ENCODE measurements at places on chromosomes 4 and X.

DNA sequence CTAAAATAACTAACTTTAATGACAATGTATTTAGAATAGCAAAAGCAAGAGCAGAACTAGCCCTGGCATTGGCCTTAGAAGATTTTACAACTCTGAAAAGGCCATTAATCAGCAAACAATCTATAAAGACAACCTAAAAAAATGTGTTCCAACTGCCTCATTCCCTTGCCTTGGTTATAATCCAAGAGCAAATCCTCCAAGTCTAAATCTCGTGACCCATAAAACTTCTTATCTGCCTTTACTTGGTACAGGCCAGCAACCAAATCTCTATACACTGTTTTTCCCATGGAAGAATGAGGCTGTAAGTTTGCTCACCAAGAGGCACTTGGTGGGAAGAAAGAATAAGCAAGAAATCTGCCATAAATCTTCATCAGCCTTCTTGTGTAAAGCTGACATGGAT lies 175.3 kb upstream of the MID1 start:
- no peak for DNase-seq

DNA sequence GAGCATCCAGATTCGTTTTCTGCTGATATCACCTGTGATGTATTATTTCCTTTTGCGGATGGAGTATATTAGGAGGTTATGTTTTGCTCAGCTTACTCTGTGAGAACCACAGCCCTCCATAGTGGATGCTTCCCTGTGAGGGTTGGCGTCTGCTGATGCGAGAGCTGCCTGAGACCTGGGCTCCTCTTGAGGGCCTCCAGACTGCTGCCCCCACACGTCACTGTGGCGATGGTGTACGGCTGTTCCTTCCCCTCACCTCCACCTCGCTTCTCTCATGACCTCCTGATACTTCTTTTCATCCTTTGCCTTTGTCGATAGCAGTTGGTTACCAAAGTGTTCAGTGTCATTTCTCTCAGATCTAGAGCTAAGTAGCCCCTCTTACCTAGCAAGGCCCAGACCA lies 71.7 kb downstream of the TNIP2 start:
- no peak for DNase-seq

DNA sequence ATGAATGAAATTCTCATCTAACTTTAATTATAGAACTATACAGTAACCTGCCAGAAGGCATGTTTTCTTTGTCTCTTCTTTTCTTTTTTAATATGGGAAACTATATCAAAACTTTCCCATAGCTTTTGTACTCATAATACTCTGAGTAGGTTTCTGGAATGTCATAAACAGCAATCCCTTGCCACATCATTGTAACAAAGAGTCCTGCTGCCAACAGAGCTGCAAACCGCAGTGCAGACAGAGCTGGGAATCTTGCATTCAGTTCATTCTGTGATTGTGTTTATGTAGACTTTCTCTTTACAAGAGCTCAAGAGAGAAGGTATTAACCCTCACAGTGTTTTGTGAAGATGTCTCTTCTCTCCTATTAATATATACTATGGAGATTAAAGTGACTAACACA lies 304.4 kb upstream of the SLIT2 start:
- DNase-seq, result no peak

DNA sequence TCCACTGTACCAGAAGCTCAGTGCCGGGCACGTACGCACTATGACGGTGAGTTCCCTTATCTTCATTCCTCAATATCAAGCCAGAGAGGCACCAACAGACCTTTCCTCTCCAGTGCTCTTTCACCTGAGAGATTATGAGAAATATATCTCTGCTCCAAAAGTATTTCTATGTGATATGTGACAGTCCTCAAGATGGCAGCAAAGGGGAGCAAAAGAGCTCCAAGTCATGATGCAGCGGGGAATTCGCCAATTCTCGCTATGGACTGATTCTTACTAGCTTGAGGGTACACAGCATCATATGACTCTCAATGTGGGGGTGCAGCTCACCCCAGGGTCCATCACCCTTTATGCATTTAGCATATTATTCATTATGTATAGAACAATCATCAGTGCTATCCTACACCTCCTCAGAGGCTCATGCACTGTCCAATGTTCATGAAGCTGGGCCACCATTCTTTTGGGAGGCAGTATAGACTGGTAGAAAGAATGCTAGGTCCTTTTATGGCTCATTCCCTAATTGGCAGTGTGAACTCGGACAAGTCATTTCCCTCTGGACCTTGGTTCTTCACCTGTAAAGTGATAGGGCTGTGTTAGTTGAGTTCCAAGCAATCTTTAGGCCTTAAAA lies 12.8 kb upstream of the IQSEC2 start:
- DNase-seq, result no peak

- peak; percentile 26 for DNase-seq
Observed at GRCh38 chr4:80266253-80266901, at the start of gene FGF5. TSS of gene FGF5 (plus strand) at chr4:80266664. CDS start at chr4:80266825, 161 bp downstream.

DNA sequence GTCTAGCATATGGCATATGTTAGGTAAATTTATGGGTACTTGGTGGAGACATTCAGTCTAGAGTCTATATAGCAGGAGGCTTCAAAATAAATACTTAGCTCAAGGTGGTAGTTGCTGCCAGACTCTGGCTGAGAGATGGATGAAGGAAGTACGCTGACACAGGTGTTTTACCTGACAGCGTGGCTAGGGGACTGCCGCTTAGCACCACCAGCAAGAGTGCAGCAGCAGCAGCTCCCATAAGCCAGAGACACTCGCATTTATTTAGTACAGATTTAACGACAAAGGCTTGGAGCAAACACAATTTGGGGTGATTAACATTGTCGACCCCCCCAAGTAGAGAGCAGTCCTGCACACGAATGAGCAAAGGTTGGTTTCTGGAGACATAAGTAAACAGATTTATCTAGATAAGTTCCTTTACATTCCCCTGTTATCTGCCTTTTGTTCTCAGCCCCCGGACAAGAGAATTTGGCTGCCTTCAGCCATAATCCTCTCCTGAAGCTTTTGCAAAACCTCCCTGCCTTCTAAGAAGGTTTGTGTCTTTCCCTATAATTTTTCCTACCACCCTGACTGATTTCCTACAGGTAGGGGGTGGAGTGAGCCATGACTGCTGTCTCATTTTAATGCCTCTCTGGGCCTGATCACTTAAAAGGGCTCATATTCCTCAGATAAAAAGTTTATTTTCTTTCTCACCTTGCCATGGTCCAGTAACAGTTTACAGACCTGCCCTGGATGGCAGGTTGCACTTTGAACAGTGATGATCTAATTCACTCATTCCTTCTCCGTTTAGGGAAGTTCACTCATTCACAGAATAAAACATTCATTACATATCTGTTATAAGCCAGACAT lies 64.6 kb downstream of the RHOH start:
- DNase-seq, result no peak

DNA sequence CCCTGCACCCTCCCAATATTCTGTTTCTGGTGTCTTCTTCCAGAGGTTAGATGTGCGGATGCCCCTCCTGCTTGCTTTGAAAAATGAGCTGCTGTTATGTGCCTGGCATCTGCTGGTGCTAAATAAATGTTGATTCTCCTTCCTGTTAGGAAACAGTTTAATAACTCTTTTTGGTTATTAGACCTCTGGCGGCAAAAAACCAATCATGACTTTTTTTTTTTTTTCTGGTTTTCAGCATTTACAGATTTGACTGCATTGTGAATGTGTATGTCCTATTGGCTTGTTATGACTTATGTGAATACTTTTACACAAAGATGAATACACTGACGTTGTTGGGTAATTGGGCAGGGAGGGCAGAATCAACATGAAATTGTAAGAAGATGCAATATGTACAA lies 13.6 kb upstream of the TMEM156 start:
- DNase-seq, result peak; percentile 68

DNA sequence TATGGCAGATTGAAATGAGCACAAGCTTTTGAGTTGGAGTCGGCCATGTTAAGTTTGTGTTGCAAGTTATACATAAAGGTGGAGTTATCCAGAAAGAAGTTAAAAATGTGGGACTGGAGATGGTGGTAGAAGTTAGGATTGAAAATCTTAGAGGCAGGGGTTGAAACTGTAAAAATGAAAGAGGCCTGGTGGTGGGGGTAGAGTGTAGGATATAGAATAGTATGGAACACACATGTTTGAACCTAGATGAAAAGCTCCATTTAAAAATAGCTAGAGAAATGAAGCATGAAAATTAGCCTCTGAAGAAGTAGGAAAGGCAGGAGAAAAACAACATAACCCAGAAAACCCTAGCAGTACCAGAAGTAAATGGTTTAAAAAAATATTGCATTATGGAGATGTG lies 131.8 kb upstream of the ENPEP start:
- DNase-seq, result no peak

DNA sequence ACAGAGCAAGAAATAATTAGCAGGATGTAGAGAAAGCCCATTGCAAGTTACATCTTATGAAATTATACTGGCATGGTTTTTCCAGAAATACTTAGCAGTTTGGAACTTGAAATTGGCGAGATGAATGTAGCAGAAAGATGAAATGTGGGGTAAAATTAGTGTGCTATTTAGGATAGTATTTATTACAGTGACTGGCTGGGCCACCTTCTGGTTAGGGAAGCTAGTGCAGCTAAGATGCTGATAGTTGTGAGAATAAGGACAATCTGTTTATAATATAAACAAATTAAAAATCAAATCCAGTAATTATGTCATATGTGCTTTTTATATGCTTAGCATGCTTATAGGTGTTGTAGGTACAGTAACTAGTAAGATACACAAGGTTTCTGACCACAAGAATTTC lies 74.8 kb downstream of the IL15 start:
- DNase-seq, result no peak

DNA sequence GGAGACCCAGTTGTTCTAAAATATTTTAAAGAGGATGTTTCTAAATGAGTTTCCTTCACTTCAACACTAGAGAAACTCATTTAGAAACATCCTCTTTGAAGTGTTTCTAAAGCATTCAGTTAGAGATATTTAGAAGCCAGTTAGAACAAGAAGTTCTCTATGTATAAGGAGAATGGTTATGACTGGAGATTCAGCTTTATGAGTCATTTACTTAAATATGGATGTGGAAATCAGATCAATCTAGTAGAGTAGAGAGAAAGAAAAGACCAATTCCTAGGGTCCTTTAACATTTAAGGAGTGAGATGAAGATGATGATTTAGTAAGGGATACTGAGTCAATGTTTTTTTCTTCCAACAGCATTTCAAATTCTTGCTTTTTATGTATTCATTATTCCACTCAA lies 234.1 kb downstream of the GRXCR1 start:
- DNase-seq, result no peak

DNA sequence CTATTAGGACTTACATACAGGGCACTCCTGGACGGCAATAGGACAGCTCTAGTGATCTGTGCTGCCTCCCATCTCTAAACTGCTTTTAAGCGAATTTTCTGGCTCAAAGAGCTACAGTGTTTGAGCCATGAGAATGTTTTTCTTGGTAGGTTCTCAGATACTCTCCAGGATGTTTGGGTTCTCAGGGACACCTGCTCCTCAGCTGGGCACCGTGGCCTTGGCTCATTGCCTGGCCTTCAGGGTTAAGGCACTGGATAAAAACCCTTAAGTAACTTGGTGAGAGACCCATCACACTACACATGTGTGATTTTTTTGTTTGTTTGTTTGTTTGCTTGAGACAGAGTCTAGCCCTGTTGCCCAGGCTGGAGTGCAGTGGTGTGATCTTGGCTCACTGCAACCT lies 38.5 kb upstream of the HERC5 start:
- no peak for DNase-seq

- no peak for DNase-seq
Observed at GRCh38 chrX:30875957-30876356, 13.1 kb downstream of the TAB3 start.

GRCh38 chr4:82905205-82905604 lies 4.7 kb downstream of the THAP9 start:
- DNase-seq, result no peak

- no peak for DNase-seq
Observed at GRCh38 chrX:33721927-33722326, 410.2 kb downstream of the FAM47A start.

DNA sequence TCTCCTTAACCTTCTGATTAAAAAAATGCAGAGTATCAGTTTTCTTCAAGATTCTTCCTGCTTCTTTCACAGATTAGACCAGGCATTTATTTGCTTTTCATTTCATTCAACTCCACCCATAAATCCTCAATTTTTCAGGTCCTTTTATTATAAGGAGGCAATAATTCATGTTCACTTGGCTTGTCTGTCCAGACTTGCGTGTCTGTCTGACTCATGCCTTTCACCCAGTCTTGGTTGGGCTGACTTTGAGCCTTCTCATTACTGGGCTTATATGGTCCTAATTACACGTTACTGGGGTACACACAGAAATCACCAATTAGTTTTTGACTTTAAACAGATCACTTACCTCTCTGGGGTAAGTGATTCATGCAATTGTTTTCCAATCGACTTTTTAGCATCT lies 48.8 kb upstream of the GALNT7 start:
- no peak for DNase-seq

DNA sequence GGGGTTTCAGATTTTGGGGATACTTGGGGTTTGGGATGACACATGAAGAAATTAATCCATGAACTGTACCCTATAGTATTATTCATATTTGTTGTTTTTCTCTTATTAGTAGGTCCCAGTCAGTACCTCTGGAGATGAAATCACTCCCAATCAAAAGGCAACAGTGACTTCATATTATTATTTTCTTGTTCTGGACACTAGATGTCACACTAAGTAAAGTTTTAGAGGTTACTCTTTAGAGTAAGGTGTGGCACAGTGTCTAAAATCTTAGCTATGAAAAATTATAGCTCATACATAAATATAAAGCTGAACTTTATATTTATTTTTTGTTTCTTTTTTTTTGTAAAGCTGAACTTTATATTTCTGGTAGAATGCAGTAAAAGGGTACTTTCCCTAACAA lies 35.1 kb downstream of the FAM114A1 start:
- peak; percentile 58 for DNase-seq

- DNase-seq, result no peak
Observed at GRCh38 chr4:67344594-67345380, 200.5 kb downstream of the CENPC start.

- DNase-seq, result no peak
Observed at GRCh38 chrX:16771483-16772398, 14.5 kb upstream of the TXLNG start.

- no peak for DNase-seq
Observed at GRCh38 chr4:183988874-183989273, 83.8 kb downstream of the STOX2 start.

- no peak for DNase-seq
Observed at GRCh38 chrX:39144956-39145355, 343.7 kb downstream of the MID1IP1 start.

DNA sequence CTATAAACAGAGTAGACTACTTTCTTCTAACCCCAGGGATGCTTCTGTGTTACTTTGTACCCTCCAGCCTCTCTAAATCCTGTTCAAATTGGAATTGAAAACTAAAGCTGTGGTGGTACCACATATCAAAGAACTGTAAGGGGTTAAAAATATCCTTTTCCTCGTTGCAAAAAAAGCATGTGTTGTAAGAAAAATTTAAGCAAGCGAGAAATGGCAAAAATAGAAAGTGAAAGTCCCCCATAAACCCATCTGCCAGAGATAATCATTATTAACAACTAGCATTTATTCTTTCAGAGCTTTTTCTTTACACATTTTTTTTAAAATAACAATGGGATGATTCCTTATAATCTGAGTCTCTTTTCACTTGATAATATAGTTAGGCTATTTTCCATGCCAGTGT lies 40.6 kb downstream of the TMEM164 start:
- no peak for DNase-seq

DNA sequence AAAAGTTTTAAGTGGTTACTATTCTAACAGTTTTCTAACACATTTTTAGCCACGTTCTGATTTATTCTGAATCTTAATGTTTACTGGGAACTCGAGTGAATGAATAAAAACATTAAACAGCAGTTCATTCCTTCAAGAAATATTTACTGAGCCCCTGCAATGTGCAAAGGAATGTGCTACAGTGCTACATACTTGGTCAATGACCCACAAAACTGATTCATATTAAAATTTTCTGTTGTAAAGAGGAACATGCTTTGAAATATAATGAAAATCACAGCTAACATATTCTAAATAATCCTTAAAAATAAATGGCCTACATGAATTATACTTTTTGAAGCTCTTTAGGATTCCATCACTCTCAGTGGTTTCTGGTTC lies 78.7 kb downstream of the ARAP2 start:
- DNase-seq, result no peak
